ENCODE measurements at places on chromosomes 3 and 15.

DNA sequence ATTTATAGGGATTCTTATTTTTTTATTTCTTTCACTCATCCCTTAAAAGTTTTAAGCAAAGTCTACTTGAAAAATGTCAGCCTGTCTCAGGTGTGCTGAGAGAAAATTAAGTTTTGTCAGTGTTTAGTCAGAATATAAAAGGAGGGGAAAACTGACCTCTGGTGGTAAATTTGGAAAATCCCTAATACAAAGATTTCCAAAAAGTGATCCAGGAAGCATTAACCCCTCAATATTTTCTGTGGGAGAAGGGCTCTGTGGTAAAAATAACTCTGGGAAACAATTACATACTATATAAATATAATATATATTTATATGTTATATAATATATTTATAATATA, 41.0 kb upstream of the FRMD4B start:
- no peak for DNase-seq

DNA sequence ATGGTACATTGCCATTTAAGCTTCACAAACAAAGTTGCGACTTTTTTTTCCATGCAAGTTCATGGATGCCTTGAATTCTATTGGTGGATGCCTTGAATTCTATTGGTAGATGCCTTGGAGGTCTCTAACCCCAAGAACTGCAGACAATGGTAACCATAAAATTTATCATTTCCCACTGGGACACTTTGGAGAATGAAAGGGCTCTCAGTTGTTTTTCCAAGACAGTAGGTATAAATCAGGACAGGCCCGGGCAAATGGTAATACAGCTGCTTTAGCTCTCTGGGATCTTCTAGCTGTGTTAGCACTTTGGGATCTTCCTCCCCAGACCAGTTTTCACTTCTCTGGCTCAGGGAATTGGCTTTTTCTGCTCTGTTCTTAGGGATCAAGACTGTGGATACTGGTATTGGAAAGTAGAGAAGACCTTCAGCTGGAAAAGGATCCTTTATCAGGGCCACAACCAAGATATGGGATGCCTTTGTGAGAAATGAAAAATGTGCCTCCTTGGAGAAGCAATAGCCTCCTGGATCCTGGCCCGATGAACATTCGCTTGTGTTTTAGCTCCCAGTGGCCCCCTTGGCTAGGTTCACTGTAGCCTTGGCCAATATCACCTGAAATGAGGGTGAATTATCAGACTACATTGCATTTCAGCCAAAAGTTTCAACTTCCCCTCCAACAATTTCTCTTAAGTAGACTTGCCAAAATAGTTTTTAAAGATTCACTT, 8.3 kb downstream of the LRRC3B start:
- DNase-seq = no peak

DNA sequence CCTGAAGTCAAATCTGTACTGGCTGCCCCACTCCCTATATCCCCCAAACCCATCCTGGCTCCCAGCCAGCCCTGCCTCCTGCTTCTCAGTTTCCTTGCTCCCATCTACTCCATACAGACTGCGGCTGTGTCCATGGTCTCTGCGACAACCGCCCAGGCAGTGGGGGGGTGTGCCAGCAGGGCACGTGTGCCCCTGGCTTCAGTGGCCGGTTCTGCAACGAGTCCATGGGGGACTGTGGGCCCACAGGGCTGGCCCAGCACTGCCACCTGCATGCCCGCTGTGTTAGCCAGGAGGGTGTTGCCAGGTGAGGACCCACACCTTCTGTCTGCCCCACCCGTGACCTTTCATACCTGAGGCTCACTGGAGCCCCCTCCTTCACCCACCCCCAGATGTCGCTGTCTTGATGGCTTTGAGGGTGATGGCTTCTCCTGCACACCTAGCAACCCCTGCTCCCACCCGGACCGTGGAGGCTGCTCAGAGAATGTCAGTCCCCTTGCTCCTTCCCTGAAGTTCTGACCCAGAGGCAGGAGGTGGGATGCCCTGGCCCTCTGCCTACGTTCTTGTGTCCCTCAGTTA, 14.7 kb downstream of the STAB1 start:
- no peak for DNase-seq

- DNase-seq = peak; percentile 44
These were observed 26.3 kb downstream of the DPH6 start for GRCh38 chr15:35519541-35520149.

DNA sequence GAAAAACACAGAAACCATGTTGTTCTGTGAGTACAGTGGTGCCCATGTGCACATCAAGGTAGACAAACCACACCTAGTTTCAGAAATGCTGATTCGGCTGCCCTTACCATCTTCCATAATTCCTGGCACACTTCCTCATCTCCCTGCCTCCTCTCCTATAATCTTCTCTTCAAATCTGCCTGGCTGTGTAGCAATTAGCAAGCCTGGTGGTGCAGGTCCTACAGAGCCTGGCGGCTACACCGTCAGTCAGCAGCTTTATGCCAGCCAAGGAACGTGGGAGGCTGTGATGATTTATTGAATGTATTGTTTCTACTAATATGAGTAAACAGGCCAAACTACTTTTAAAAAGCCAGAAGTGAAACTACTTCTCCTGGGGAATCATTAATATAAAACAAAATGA, 106.8 kb downstream of the SEMA6D start:
- DNase-seq = no peak

DNA sequence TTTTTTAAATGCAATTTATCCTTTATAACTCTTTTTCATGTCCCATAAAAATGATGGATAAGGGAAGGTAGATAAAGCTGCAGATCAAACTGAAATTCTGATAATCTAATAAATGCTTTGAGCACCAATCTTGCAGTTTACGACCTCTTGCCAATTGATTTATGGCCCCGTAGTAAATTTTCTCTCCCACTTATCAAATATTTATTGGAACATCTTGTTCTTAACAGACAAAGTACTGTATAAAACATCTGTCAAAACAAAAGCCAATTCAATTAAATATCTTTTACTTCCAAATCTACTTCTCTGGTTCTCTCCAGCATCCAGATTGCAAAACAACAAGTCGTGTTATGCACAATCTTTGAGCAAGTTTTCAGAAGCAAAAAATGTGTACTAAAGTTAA, 34.6 kb downstream of the POLR2M start:
- no peak for DNase-seq

GRCh38 chr3:141388823-141389621, 20.7 kb downstream of the ZBTB38 start:
- DNase-seq = no peak

GRCh38 chr15:90029024-90029423, 27.9 kb downstream of the ZNF710 start:
- DNase-seq = no peak

DNA sequence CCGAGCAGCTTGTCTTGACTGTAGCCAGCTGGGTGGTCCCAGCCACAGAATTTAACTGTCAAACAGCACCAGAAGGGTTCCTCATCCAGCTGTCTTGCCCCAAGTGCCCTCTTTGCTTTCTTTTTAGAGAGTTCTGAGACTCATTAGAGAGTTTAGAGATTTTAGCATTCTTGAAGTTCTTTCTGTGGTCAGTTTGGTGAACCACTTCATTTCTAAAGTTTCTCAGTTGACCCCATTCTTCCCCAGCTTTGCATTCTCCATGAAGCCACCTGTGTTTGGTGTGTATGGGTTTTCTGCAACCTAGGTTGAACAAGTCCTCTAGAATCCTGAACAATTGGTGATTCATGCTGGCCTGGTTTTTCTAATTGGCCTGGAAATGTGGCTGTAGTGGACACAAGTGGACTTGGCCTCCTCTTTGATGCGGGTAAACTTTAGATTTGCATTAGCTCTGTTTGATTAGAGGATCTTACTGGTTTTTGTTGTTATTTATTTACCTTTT, 33.7 kb downstream of the FLNB start:
- peak; percentile 73 for DNase-seq

DNA sequence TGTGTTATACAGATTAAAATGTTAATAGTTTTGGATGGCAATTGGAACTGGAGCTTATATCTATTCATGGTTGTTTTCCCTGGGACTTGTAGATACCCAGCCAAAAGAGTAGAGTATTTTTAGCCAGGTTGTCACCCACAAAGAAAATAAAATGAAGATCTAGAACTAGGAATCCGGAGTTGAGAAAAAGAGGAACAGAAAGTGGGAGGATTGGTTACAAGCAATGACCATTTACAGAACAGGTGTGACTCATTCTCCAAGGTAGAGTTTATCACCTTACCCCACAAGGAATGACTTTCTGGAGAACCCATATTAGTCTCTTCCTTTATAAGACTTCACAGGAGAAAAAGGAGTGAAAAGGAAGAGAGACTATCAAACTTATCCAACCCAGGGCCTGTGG, 99.8 kb downstream of the TMEM108 start:
- DNase-seq = no peak

- DNase-seq = no peak
These were observed 524.6 kb upstream of the ATP11B start for GRCh38 chr3:182268711-182269110.

GRCh38 chr3:59596741-59597140, 546.9 kb upstream of the CFAP20DC start:
- DNase-seq = no peak

DNA sequence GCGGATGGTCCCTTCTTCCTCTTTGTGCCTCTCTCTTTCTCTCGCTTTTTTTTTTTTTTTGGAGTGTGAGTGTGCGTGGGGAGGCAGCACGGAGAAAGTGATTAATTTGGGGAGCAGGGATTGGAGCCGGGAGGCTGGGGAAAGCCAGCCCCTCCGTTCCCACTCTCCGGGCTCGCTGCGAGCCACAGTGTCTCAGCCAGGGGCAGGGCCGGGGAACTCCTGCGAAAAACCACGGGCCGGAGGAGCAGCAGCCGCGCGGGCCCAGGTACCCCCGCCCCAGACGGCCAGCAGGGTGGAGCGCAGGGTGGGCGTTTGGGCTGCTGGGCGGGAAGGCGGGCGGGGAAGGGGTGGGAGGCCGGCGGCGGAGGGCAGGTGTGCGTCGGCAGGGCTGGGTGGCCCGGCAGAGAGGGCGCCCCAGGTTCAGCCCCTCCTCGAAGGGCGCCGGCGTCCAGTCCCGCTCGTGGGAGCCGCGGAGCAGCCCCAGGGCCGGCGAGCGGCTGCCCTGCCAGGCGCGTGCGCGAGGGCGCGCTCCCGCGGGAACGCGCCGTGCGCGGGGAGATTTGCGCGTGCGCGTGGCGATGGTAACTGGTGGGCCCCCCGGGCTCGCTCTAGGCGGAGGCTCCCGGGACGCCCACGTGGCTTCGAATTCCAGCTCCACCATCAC, 1.4 kb downstream of the CHL1 start:
- no peak for DNase-seq

DNA sequence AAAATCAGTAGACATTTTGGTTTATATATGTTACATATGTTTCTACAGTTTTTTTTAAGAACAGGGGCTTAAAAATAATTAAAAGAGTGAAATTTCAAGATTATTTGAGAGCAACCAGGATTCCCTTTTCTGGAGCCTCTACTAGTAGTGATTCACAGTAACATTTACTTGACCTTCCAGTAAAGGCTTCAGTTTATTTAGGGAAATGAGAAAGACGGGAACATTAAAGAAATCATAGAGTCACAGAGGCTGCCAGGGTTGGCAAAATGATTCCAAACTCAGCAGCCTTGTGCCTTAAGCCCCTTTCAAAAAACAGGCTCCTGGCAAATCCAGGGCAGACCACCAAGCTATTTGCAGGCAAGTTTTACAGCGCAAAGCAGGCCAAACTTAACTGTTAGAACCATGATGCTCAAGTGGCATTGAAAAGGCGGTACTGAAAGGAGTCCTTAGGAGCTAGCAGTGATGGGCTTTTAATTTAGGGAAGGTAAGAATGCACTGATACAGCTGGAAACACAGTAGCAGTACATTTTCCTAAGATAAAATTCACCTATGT, 201.1 kb upstream of the ADAMTS9 start:
- DNase-seq = no peak

DNA sequence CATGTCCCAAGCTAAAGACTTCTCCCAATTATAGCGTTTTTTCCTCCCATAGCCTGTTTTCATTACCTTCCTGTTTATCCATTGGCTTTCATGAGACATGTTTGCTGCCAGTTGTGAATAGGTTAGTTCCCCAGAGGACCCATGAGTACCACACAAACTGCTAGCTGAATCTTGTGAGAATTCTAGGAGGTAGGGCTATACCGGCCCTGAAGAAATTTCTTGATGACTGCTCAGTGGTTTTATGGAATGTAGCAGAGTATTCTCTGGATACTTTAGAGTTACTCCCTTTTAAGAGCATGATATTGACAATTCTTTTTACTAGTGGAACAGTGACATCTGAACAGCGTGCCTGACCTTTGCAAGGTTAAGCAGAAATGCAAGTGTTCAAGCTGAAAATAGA, 210.4 kb downstream of the MCTP2 start:
- no peak for DNase-seq

GRCh38 chr3:39050029-39050428, 1.7 kb downstream of the SCN11A start:
- no peak for DNase-seq

- DNase-seq = peak; percentile 52
These were observed 43.9 kb downstream of the GOLIM4 start for GRCh38 chr3:168051531-168052471.

GRCh38 chr3:189298469-189299375, 127.0 kb downstream of the TPRG1 start:
- DNase-seq = no peak

DNA sequence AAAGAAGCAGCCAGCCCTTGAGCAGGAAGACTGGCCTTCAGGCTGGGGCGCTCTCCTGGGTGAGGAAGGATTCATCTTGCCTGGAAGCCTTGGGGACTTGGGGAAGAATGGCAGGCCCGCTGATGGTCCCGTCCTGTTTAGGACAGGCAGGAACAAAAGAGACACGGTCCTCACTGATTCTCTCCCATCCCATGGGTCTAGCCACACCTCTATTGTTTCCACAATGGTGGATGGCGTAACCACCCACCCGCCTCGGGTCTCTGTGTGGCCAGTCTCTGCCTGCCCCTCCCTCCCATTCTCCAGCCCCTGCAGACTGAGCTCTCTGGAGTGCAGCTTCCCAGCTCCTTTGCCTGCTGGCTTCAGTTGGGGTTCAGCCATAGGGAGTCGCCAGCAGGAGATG, 284.3 kb downstream of the UACA start:
- no peak for DNase-seq

DNA sequence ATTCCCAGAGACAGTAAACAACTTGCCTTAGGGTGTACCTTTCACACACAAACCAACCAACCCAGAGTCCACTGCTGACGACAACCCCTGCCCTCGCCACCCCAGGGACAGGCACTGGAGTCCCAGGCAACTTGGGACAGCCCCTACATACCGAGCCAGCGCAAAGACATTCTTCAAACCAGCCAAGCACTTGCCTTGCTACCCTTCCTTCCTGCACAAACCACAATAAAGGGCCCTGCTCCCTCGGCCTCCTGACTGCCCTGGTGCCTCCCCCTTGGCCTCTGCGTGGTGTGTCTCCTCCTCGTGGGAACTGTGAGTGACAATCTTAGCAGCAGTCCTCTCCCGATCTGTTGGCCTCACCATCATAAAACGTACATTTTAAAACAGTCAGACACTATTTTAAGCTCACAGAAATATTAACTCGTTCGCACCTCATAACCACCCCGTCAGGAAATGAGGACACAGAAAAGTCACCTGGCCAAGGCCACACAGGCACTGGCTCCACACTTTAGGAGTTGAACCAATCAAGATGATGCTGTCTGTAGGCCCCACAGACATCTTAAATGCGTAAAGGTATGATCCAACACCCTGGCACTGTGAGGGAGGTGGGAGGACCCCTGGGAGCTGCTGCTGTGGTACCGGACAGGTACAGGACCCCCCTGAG, 113.8 kb downstream of the ADCY5 start:
- DNase-seq = no peak

All from HFFc6 (cell line).